ENCODE measurements at places on chromosomes 7 and 10.

- no peak for DNase-seq
Observed at GRCh38 chr7:137801003-137801402, 45.8 kb downstream of the DGKI start.

GRCh38 chr7:3670898-3671297, 369.8 kb downstream of the SDK1 start:
- DNase-seq, result no peak

DNA sequence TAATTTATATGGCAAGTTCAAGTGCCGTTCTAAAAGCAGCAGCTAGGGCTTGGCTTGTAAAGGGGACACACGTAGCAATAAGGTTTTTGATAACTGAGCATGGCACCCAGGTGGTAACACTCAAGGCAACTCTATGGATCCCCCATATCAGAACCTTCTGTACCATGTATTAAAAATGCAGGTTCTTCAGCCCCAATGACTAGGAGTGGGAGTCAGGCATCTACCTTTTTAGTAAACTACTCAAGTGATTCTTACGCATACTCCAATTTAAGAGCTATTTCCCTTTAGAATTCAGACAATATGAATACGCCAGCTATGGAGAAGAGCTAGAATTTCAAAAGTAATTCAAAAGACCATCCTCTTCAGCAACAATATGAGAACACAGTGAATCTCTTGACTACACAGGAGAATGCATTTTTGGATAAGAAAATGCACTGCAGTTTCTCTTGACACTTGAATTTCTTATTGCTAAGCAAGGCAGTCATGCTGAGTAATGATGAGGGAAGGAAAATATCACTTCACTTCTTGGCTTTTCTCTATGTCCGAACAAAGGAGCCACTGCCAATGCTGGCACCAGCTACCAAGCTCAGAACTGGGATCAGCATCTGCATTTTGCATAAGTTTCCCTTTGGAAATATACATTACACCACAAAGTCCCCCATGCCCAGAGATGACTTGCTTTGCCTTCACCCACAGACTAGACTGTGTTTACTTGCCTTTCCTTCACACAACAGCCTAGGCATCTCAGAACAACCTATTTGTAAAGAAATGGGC, 53.5 kb downstream of the ABLIM1 start:
- DNase-seq, result no peak

GRCh38 chr10:98208925-98209324, 59.1 kb downstream of the LOXL4 start:
- no peak for DNase-seq

GRCh38 chr10:8416760-8417159, 362.3 kb downstream of the GATA3 start:
- DNase-seq, result no peak

Measured in stimulated activated CD8-positive, alpha-beta memory T cell treated with anti-CD3 and anti-CD28 coated beads, Interleukin-4, amount 100 ng/mL, for 1 hour (primary cell).